ENCODE measurements at places on chromosomes 16 and 17. TPM values are rescaled to one million over a fixed set of nuclear protein-coding genes. Genes with fewer than 3 reads are reported as not detected.

- no peak for DNase-seq
These were observed 70.6 kb downstream of the AMFR start for GRCh38 chr16:56354746-56355145.

DNA sequence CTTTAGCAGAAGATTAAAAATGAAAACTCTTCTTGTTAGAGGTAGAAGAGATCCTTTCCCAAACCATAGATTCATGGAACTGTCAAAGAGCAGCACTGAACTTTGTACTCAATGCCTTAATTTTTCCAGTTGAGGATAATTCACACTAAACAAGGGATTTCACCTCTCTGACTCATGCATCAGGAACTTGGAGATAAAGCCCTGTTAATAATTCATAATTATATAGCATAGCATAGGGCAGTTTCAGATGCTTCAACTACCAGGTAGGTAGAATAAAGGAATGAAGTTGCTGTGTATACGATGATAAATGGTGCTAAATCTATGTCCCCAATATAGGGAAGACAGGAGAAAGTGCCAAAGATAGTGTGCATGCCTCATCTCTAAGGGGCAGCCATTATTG, 450.4 kb downstream of the MAF start:
- no peak for DNase-seq

Gene OTOP2
- total RNA-seq = not detected

Gene SLC6A4
- not detected for total RNA-seq

Gene CDRT15
- total RNA-seq = not detected

Gene CCDC144A
- total RNA-seq = 1.9 TPM

Gene TBC1D3H
- total RNA-seq = not detected
